Hypothalamus (tissue), 51 donors: ENCODE measurements at places on chromosomes 2 and 18.

GRCh38 chr2:46047290-46047689 is 249.9 kb upstream of the EPAS1 start:
- no peak for DNase-seq

DNA sequence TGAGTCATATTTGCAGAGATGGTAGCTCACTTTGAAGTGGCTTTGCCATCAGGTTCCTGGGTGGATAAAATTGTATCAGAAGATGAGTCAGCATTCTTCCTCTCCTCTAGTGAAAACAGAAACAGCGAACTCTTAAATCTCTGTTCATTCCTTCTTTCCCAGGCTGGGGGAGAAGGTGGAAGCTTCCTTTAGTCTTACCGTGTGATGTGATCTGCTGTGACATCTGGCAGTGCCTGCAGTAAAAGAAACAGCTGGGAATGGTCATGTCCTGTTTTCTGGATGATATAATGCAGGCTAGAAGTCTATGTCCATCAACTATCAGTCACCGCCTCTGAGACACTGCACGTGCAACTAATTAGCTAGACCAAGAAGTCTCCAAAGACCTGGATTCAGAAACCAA is 171.6 kb downstream of the VAPA start:
- no peak for DNase-seq

DNA sequence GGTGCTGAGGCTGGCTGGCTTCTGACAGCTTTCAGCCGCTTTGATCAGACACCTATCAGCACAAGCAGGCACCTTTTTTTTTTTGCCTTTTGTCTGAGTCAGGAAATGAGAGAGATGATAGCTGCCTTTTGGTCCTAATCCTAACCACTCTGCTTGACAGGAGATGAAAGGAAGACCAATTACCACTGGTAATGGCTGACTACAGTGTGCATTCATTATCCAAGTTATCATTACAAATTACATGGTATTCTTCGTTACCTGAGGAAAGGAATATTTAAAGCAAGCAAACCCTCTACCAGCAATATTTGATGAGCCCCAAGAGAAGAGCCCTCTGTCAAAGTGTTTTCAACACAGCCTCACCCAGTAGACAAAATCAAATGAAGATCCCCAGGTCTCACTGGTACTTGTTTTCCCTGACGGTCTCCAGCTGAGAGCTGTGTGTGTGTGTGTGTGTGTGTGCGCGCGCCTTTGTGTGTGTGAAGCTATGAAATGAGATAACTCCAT is 925.7 kb downstream of the DCDC2C start:
- DNase-seq, result no peak

- no peak for DNase-seq
Observed at GRCh38 chr2:232982926-232983668, 30.0 kb downstream of the NGEF start.

- no peak for DNase-seq
Observed at GRCh38 chr2:38095996-38096861, 20.3 kb upstream of the CYP1B1 start.

DNA sequence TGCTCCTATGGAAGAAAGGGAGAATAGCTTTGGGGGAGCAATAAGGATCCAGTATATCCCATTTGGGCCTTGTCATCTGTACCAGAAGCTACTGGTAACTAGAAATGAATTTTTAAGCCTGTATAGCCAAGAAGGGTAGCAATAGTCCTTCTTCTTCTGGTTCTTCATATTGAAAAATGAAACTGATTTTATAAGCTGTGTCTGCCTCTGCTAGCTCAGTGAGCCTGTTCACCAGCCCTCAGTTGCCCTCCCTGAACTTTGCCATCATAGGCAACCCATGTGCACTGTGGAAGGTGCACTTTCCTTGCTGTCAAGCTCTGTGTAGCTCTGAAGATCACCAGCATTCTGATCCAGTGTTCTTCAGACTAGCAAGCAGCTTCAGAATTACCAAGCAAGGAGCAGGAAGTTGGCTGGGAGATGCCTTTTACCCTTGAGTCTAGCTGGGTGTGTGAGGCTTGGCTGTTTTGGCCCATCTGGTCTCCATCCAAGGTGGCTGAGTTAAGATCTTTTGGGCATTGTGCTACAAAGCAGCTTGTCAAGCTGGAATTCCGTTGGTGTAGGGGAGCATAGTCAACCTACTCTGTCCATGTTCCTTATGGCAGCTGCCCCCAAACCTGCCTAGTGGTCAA is 55.8 kb upstream of the MGAT5 start:
- DNase-seq, result no peak

- DNase-seq, result no peak
Observed at GRCh38 chr2:80322958-80323357, 18.4 kb upstream of the LRRTM1 start.

GRCh38 chr2:147439986-147440385 is 404.8 kb upstream of the ACVR2A start:
- no peak for DNase-seq

- DNase-seq, result no peak
Observed at GRCh38 chr2:132651115-132652045, 18.6 kb downstream of the LYPD1 start.

GRCh38 chr2:213315168-213315876 is 31.1 kb downstream of the SPAG16 start:
- no peak for DNase-seq

DNA sequence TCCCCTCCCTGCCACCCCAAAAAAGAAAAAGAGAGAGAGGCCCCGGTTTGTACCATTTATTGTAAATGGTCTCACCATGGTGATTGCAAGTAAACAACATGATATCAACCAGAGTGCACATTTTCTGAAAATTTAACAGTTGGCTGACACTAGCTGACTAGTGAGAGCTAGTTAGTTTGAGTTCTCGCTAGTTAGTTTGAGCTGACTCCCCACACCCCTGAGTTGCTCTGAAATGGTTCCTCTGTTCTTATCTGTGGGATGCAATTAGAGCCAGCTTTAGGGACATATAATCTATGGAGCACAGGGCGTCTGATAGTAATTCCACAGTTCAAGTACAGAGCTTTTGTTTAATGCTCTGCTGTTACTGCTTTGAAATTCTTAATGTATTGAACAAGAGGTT is 13.1 kb downstream of the CASP10 start:
- no peak for DNase-seq

GRCh38 chr2:96984300-96984699 is 2.1 kb downstream of the FAM178B start:
- DNase-seq, result no peak

GRCh38 chr2:159797543-159798375 is at the start of gene CD302:
Gene CD302, minus strand, starts transcription at chr2:159798208. Its CDS starts 10 bp downstream, at chr2:159798198.
- no peak for DNase-seq

DNA sequence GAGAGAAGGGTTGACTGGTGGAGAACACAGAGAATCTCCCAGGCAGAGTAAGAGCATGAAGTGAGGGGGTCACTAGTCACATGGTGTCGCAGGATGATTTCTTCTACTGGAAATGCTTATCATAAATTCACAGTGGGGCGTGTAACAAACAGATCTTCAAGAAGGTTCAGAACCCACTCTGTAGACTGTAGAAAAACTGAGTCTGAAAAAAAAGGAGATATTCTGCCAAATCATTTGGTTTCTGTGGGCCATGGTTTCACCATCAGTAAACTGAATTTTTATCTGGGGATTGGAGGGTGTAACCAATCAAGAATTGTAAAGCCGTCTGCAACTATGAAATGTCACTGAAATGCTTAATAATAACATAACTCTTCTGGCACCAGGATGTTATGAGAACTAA is 15.0 kb downstream of the TPGS2 start:
- no peak for DNase-seq
